Non-pigmented ciliary epithelial cell (primary cell): ENCODE measurements at places on chromosomes 2 and 18.

GRCh38 chr2:241257419-241258032, 57.9 kb downstream of the HDLBP start:
- DNase-seq = no peak

DNA sequence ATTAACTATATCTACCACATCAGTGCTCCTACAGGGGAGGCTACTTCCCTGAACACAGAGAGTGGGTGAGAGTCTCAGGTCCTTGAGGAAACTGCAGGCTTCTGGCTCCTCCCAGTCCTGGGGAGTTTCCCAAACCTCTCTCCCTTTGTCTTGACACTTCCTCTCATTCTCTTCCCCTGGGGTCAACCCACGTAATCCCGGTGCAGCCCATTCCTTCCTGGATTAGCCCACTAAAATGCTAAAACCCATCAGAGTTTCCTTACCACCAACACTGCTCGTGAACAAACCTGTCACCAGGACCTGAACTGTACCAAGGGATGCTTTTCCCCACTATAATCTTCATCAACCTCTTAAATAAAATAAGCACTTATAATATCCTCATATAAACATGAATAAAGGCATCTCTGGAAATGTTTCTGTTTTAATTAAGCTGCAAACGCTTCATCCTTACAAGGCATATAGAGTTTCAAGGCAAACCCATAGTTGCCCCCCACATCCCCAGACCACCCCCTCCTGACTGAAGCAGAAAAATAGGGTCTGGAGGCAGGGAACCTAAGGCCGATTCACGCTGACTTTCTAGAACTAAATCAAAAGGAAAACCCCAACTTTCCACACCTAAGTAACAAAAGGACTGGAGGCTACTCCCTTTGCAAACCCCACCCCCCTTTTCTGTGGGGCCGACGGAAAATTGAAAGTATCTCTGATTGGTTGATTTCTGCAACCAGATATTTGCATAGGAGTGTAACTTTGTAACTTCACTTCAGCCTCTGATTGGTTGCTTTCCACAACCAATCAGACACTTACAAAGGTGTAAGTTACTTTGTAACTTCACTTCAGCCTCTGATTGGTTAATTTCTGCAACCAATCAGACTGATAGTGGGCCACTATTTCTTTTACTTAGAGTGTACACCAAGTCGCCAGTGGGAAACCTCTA, 19.0 kb downstream of the TMSB10 start:
- DNase-seq = no peak

GRCh38 chr2:236395067-236395466, 130.9 kb upstream of the ASB18 start:
- DNase-seq = no peak

DNA sequence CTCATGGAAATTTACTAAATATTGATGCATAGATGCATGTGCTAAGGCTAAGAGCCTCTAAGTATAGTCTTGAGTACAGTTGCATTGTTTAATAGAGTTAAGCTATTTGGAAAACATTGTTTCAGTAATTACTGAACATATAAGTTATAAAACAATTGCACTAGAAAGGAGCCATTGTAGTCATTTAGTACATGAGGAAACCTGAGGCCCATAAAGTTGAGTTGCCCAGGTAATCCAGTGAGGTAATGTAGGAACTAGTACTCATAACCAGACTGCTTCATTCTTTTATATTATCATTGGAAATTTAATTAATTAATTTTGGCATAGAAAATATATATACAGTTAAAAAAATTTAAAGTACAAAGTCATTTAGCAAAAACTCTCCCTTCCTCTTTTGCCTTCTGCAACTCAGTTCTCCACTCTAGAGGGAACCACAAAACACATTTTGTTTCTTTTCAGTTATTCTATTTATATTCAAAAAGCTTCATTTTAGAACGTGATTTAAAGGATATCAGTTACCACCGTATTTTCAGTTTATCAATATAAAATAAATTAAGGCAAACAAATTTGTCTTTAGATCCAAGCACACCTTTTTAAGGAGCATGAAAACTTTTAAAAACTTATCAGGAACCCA, 27.8 kb upstream of the TBR1 start:
- no peak for DNase-seq

- no peak for DNase-seq
Observed at GRCh38 chr2:8049851-8050571, 631.8 kb upstream of the ID2 start.
